Activated CD4-positive, alpha-beta T cell treated with anti-CD3 and anti-CD28 coated beads, Interleukin-2, Interleukin-6, amounts not matched to agents 100 ng/mL and 50 ng/mL, durations not matched to agents 16 hours and 8 hours (primary cell): ENCODE measurements at places on chromosomes 12 and 14.

DNA sequence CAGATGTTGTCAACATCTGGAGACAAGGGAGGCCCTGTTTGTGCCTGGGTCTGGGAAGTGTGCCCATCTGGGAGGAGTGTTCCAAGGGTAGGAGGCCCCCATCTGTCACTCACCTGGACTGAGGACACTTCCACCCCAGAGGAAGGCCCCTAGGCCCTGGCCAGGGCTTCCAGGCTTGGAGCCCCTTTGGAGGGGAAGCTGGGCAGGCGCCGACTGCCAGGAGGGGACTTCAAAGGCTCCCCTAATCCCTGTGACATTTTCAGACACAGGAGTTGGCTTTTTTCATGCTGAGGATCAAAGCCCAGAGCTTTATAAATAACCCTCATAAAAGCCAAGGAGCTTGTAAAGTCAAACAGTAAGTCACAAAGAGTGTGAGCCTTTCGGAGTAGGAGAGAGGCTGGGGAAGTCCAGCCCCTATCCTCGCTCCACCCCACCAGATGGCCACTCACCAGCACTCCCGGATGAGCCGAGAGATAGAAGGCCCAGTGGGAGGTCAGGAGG, 17.6 kb upstream of the FAM222A start:
- no peak for DNase-seq

DNA sequence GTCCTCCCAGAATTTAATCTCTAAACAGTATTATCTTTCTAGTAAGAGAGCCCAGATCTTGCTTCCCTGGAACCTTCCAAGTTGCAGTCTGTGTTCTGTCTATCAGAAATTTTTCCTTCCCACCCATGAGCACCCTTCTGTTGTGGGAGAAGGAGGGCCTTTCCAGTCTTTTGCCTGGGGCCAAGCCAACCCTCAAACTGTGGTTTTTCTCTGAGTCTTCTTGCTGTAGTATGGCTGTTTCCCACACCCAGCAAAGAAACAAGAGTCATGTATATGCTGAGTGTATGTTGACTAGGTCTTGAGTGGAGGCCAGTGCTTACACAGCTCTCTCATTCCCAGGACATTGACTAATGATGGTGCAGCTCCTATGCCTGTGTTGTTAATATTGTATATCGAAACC, 104.5 kb downstream of the TGFB3 start:
- no peak for DNase-seq

- no peak for DNase-seq
Observed at GRCh38 chr12:512933-513332, 53.2 kb downstream of the B4GALNT3 start.

GRCh38 chr12:110247340-110248095, 33.5 kb upstream of the ATP2A2 start:
- no peak for DNase-seq

- no peak for DNase-seq
Observed at GRCh38 chr12:118611770-118612169, 235.4 kb downstream of the SUDS3 start.

GRCh38 chr14:50018201-50018932, 98.0 kb downstream of the VCPKMT start:
- no peak for DNase-seq

GRCh38 chr14:93914278-93914677, 12.9 kb upstream of the FAM181A start:
- peak; percentile 58 for DNase-seq

GRCh38 chr14:91035855-91036254, 24.6 kb downstream of the RPS6KA5 start:
- peak; percentile 57 for DNase-seq

DNA sequence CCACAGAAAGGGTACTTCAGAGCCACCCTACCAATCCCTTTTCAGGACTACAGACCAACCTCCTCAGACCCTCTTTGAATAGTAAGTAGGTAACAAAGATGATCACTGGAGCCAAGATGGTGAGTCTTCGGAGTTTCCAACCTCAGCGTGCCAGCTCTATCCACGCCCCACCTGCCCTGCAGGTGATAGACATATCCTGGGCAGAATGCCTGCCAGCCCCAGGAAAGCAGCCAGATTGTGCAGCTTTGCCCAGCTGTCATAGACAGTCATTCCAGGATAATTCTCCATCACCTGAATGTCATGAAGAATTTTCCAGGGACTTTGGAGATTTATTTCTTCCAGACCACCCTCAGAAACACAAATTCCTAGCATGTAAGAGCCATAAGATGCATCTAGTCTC, 434.4 kb downstream of the RGS6 start:
- no peak for DNase-seq
